ENCODE measurements at places on chromosomes 12 and 14.

DNA sequence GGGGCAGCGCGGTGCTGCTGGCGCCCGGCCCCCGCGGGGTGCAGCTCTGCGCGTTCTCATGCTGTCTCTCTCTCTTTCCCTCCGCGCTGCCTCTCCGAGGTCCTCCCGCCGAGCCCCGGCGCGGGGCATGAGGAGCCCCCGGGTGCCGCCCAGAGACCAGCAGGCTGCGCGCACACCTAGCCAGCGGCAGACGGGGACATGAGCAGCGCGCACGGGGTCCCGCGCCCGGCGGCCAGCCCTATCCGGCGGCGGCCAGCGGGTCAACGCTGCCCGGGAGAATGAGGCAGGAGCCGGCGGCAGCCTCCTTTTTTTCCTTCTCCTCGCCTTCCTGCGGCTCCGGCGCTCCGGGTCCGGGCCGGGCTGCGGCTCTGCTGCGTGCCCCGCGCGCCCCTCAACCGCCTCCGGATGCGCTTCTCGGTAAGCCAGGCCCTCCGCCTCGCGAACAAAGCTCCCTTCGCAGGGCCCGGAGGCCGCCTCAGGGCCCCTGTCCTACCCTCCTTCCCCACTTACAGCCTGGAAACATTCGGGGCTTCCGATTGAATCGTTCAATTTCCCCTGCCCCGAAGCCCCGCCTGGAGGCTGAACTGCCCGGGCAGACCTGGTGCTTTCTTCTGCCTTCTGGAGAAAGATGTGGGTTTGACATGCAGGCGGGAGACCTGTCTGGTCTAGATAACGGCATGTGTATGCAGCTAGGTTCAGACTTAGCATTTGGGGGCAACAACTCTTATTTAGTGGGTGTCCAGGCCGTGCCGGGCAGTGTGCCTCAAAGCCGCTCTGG lies at the start of gene TUNAR:
TUNAR (plus strand) TSS at position 72 of the 778 bp plus-strand sequence.
- DNase-seq, result no peak

DNA sequence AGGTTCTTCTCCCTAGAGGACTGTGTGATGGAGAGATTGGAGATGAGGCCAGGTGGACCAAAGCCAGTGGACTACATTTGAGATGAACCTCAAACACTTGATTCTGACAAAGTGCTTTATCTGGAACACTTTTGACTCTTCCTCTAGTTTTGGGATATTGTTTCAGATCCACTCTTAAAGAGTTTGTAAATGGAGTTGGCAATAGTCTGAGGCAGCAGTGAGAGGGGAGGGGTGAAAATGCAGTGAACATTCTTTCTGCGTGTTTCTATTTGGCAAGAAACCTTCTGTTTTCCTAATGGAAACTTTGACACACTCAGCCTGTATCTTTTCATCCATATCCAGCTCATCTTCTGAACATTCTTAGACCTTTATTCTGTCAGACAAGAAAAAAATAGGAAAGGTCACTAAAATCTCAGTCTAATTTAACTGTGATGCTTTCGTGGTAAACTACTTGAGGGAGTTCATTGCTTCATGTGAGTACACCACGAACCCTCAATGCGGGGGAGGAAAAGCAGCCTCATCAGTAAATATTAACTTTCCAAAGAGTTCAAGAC lies 57.4 kb upstream of the KCNJ8 start:
- no peak for DNase-seq

GRCh38 chr14:71591929-71592328 lies 340.3 kb upstream of the RGS6 start:
- no peak for DNase-seq

- no peak for DNase-seq
Observed at GRCh38 chr12:18966954-18967353, 162.6 kb upstream of the PLEKHA5 start.

DNA sequence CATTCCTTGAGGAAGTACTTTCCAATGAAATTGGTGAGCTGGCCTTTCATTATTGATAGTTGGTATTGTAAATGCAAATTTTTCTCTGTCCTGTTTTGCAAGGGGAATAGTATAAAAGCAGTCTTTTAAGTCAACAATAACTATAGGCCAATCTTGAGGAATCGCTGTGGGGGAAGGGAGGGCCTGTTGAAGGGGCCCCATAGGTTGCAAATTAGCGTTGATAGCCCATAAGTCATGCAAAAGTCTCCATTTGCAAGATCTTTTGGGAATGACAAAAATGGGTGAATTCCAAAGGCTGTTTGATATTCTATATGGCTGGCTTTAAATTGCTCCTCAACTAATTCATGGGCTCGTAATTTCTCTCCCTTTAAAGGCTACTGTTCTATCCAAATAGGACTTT lies 143.6 kb downstream of the TMEM117 start:
- no peak for DNase-seq

Measured in NT2/D1 (cell line).